Posterior vena cava (tissue), 2 donors: ENCODE measurements at places on chromosomes 4 and X. TPM values are rescaled to one million over a fixed set of nuclear protein-coding genes. Genes with fewer than 3 reads are reported as not detected.

DNA sequence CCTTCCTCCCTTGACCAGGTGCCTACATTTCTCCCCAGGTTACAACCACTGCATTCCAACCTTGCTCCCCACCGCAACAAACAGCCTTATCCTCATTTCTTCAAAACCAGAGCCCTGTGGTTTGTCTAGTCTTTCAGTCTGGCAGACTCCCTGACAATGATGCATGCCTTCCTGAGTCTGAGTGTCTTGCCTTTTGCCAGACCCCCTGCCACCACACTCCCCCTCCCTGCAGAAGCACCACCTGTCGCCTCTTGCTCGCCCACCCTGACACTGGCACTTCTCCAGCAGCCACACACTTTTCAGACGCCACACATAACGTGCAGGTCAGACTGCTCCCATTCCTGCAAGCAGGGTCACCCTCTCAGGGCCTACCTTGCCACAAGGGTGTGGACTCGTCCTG, 349.2 kb upstream of the NOCT start:
- DNase-seq = no peak

DNA sequence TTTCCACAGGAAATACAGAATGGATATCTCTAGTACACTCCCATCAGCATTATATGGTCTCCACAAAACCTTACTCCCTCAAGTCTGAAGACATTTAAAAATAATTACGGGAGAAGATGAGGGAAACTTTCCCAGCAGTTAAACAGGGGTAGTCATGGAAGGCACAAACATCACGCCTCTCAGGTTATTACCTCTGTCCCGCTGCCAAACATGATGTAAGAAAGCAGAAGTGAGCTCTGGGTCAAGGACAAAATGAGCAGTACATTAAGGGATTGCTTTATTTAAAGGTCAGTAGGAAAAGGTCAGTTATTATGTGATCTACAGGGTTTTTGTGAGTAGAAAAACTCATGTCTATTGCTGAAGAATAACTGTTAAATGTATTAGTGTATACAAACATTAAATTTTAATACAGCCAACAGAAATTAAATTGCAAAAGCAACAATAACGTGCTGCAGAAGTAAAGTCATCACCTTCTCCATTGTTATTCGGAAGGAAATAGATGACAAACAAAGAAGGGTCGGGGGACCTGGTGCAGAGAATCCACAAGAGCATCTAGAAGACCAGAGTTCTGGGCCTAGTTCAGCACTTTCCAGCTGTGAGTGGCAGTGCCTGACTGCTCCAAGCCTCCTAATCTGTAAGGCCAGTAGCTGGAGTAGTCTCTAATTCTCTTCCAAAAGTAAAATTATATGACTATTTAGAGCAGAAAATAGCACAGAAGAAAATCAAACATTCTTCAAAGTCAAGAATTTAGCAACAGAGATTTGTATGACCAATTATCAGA, 171.2 kb downstream of the PPP3CA start:
- DNase-seq = no peak

Gene C4orf50
- total RNA-seq = not detected

GRCh38 chr4:177001271-177002175, 208.8 kb upstream of the VEGFC start:
- no peak for DNase-seq

DNA sequence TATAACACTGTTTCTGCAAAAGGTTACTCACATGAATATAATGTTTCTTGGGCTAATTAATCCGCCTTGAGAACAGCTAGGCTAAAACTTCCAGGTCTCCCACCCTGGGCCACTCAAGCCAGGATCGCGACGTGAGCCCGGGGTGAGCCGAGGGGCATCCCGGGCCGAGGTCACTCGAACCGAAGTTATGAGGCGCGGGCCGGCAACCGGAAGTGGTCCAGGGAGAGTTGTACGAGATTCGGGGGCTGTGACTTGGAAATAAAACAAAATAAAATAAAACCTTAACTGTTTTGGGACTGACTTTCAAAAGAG, 317 bp downstream of the CMC4 start:
- peak; percentile 83 for DNase-seq

- no peak for DNase-seq
These were observed 474.2 kb upstream of the GRID2 start for GRCh38 chr4:91829531-91829930.

DNA sequence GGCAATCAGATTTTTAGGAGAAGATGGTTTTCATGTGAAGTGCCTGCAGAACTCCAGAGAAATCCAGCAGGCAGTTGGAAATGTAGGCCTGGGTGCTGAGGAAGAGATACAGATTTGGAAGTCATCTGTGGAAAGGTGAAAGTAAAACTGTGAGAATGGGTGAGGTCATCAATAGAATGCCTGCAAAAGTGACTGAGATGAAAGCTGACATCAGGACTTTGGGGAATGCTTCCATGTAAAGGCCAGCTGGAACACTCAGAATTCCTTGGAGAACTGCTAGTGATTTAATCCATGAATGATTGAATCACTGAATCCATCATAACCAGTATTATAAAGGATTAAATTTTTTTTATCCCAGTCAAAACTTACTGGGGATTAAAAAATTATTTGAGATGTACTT, 124.5 kb upstream of the GIMD1 start:
- no peak for DNase-seq

DNA sequence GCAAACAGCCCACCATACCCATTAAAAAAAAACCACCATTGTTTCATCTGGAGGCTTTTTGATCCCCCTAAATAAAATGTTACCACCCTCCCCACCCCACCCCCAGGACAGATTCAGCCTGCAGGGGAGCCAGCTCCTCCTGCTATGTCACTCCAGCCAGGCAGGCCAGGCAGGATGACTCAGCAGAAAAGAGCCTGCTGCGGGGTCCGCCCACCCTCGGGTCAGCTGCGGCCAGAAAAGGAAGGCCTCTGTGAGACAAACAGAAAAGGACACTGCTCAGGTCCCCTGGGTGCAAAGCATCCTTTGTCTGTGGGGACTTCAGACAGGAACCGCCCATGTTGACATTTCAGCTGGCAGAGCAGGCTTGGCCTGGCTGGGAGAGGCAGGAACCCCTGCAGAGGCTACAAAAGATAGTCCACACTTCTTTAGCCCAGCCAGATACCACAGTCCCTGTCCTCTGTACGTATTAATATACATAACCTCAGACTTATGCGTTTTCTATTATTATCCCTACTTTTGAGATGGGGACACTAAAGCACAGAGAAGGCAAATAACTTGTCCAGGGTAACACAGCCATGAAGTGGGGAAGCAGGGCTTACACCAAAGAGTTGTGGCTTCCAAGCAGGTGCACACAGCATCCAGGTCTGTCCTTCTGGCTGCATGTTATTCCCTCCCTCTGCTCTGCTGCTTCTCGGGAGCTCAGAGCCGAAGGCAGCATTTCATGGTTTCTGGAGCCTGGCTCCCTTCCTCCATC, 147.7 kb downstream of the CPEB2 start:
- DNase-seq = peak; percentile 93

Gene F8A2
- total RNA-seq = not detected

DNA sequence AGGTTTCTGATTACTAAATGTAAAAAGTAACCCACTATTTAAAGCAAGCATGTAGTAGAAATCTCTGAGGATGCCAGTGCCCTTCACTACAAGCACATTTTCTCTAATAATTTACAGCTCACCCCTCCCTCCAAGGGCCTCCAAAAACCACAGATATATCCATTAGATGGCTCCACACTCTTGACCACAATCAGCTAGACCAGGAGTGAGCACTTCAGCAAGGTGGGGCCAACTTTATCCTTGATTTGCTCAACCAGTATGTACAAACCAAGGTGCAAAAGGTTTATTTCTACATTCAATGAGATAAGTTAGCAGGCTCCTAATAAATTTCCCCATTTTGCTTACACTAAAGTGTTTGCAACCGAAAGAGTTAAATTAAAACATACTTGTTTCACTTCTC, 35.8 kb downstream of the RFC1 start:
- no peak for DNase-seq

GRCh38 chr4:47406408-47406807, 57.1 kb downstream of the COMMD8 start:
- no peak for DNase-seq

DNA sequence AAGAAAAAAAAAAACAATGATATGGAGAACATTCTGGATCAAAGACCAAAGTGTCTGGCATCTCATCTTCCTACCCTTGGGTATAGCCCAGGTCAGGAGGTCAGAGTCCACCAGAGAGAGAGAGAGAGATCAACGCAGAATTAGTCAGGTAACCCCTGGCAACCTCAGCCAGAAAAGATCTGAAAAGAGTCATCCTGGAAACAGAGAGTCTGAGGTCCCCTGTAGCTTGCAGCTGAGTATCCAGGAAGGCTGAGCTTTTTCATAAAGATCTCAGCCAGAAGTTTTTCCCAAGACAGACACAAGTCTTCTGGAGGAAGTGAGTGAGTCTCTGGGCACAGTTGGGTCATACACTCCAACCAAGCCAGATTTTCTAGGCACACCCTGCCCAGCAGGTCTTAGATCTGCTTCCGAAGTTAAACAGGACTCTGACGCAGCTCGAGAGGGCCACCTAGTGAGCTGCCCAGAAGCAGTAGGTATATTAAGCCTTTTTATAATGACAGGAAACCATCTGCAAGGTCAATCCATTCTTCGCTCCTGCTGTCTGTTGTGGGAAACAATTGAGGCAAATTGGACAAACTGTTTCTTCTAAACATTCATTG, 35.7 kb downstream of the ACE2 start:
- DNase-seq = peak; percentile 81

DNA sequence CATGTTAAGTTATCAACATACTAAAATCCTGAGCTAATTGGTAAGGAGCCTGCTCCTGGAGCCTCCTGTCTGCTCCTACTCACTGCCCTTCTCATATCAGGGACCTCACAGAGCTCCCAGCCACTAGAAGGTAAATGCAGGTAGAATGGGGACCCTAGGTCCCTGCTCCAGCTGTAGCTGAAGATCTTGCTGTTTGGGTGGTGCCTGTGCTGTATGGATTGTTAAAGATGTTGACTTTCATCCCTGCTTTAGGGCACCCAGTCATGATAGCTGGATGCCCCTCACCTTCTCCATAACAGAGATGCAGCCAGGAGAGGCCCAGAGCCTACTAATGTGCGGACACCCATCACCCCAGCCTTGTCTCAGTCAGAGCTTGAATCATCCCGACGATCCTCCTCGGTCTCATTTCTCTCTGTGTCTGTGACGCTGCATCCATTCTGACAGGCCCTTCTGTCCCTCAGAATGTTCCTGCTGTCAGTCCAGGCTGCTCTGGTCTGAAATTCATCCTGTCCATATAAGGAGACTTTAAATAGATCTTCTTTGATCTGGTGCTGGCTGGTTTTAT, 341.7 kb upstream of the GATB start:
- no peak for DNase-seq

GRCh38 chr4:31598639-31599038, 878.5 kb downstream of the PCDH7 start:
- DNase-seq = no peak

DNA sequence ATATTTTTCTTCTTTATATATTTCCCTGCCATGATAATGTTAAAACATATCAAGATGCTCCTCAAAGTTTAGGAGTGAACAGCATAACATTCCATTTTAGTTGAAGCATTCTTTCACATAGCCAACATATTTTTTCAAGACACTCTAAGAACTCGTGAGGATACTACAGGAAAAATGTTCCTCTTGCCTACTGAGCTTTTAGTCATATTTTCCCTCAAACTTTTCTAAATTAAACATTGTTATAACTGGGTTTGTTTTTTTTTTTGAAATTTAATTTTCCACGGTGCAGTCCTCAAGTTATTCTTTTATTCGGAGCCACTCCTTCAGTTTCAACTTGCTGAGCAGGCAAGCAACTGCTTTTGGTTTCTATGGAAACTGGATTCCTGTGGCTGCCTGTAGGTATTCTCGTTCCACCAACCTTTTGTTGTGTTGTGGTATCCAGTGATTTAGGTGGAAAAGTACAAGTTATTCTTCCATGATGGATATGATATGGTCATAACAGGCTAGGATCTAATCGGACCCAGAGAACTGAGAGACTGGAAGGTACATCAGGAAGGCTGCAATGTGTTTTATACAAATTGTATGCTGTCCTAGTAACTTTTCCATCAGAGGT, 248.0 kb downstream of the TRIML1 start:
- no peak for DNase-seq

Gene MAGEC1
- total RNA-seq = not detected

GRCh38 chrX:66553973-66554372, 84.9 kb downstream of the EDA2R start:
- DNase-seq = no peak

Gene CXXC4
- total RNA-seq = 0.37 TPM
